Myocyte (in vitro differentiated cells): ENCODE measurements at places on chromosomes 2 and 18. TPM values are rescaled to one million over a fixed set of nuclear protein-coding genes. Genes with fewer than 3 reads are reported as not detected.

- no peak for DNase-seq
Measured at GRCh38 chr2:236051806-236052205, 116.4 kb downstream of the GBX2 start.

GRCh38 chr2:106158871-106159270 is 35.2 kb downstream of the UXS1 start:
- DNase-seq = no peak

GRCh38 chr18:51668101-51668500 is 470.6 kb upstream of the MEX3C start:
- DNase-seq = peak; percentile 1

DNA sequence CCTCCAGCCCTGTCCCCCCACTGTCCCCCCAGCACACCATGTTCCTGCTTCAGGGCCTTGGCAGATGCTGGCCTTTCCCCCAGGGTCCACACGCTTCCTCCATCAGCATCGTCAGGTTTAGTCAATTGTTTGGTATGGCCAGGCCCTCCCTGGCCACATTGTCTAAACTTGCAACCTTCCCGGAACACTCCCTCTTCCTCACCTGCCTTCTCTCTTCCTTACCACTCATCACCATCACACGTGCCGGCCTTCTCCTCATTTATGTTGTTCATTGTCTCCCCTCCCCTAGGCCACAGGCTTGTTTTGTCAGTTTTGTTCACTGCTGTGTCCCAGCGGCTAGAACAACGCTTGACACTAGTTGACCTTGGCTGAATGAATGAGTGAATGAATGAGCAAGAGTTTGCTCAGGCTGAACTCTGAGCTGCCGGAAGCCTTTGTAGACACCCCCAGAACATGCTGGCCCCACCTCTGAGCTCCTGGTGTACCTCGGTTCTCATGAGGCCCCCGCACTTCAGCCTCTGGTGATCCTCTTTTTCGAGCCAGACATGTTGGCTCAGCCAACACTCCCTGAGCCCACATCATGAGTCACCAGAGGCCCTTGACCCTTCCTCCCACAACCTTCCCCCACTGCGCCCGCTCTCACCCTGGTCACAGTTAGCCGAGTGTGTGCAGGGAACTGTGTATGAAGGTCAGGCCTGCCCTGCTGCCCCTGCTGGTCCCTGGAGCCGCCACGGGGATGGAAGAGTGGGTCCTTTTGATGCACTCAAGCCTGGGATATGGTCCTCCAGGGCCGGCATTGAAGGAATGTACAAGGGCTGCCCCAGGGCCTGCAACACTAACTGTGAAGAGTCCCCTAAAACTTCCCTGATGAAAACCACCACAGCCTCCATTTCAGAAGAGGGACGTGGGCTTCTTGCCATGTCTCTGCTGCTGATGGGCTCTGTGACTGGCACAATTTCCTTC is 57.5 kb downstream of the HS1BP3 start:
- DNase-seq = peak; percentile 88

LYPD1 gene
- total RNA-seq = 0.64 TPM in 1 of 2 replicates, not detected in the other

CFC1 gene
- not detected in 2 replicates for total RNA-seq

CNTNAP5 gene
- total RNA-seq = not detected in 2 replicates

ANKRD53 gene
- total RNA-seq = 1.5 TPM in 1 of 2 replicates, not detected in the other

LBH gene
- 28.8 and 130 TPM in 2 replicates for total RNA-seq
